Kidney (tissue), 22 donors: ENCODE measurements at places on chromosomes 16 and 17. TPM values are rescaled to one million over a fixed set of nuclear protein-coding genes. Genes with fewer than 3 reads are reported as not detected.

DNA sequence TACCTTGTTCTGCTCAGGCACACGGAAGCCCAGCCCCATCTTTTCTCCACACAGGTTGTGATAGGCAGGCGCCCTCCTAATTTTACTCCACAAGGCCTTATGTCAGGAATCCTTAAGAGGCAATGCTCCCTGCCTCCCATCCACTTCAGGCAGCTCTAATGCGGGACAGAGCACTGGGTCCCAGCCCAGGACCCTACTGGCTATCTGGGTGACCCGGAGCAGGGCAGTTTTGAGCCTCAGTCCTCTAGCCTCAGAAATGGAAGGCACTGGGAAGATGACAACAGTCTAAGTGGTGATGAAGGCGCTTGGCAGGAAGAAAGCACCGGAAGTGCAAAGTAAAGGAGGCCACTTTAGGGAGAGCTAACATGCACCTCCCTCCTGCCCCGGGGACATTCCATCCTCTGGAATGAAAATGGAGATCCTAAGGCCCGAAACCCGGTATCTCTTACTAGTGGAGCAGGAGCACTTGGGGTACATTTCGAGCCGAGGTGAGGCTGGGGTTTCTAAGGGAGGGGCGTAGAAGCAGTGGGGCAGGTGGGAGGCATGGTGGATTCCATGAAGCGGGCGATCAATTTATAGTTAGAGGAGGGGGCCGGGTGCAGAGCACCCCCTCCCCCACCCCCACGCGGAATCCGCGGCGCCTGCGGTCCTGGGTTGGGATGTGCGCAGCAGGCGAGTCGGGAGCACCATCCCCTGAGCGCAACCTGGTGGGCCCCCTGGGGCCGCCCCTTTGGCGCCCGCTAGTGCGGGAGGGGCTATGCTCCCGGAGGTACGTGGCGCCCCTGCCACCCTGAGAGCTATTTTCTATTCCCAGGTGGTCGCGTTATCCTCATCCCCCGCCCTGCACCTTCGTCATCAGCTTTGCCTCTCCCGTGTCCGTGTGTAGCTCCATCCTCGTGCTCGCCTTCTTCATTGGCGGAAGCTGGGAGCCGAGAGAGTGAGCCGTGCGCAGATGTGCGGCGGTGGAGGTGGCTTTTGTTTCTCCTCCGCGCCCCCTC, 4.9 kb downstream of the MT1F start:
- DNase-seq, result peak; percentile 40

DNA sequence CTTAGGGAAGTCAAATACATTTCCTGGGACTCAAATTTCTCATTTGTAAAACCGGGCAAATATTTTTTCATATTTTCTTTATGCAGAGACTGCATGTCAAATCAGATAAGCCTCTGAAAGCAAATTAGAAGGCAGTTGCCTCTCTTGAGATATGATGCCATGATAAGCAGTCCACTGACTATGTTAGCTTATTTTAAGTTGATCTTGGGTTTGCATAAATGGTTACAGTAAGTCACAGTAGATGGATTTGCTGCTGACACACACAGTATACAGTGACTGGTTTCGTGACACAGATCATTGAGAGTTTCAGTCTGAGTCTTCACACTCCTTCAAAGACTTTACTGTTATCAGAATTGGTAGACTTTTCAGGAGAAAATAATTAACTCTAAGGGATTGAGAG, 927.6 kb upstream of the CDH8 start:
- no peak for DNase-seq

- DNase-seq, result no peak
Measured at GRCh38 chr17:3911271-3912053, 4.8 kb downstream of the P2RX1 start.

- DNase-seq, result no peak
Measured at GRCh38 chr16:87552072-87552718, 50.1 kb upstream of the JPH3 start.

- DNase-seq, result no peak
Measured at GRCh38 chr17:45277992-45278391, 16.1 kb upstream of the SPATA32 start.

DNA sequence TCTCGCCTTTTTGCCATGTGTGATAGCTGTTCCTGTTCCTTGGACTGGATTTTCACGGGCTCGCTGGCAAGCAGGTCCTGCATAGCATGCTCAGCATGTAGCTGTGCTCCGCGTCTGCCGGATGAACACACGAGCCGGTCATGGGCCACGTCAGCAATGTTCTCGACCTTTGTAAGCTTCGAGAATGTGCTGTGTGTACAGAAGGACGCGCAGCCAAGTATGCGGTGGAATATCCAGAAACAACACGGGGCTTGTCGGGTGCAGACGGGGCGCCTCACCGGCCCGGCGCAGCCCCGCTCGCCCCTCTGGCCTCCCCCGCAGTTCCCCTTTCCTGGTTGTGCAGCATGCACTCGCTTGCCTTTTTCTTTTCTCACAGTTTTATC, 42.2 kb downstream of the RPTOR start:
- DNase-seq, result no peak

HSD17B2 gene
- polyA plus RNA-seq, result 1.8 TPM
